Stimulated activated CD4-positive, alpha-beta T cell treated with anti-CD3 and anti-CD28 coated beads, Interleukin-15, amount 100 ng/mL, for 1 hour (primary cell): ENCODE measurements at places on chromosomes 1 and 21.

DNA sequence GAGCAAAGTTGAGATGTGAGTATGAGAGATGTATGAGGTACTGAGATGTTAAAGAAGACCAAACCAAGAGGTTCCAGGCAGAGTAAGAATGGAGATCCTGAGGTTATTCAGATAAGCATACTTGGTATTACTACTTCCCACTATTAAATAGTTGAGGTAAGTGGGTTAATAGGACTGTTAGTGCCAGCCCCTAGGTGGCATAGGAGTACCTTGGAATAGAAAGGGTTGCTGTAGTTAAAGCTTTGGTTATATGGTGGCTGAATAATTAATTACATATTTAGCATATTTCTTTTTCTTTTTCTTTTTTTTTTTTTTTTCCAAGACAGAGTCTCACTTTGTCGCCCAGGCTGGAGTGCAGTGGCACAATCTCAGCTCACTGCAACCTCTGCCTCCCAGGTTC lies 397.9 kb upstream of the TMPRSS15 start:
- DNase-seq: no peak

- DNase-seq: no peak
Measured at GRCh38 chr1:97314685-97315084, 593.1 kb downstream of the PTBP2 start.

GRCh38 chr1:77398152-77398551 lies 116.3 kb downstream of the AK5 start:
- no peak for DNase-seq

DNA sequence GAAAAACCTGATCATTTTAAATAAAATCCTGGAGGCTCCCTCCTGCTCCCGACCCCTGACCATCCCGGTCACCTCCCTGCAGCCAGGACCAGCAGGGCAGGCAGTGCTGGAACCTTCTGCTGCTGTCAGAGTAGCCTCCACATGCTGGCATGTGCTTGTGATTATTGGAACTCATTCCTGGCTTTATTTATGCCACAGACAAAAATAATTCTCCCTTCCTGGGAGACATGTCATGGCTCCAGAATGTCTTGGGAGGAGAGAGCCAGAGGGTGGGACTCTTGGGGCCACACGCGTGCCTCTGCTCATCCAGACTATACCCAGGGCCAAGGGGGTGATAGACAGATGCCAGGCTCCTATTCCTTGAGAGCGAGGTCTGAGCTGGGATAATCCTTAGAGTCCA lies 183.6 kb upstream of the RAB4A start:
- no peak for DNase-seq

- no peak for DNase-seq
Measured at GRCh38 chr1:230992100-230992774, 13.3 kb downstream of the ARV1 start.

DNA sequence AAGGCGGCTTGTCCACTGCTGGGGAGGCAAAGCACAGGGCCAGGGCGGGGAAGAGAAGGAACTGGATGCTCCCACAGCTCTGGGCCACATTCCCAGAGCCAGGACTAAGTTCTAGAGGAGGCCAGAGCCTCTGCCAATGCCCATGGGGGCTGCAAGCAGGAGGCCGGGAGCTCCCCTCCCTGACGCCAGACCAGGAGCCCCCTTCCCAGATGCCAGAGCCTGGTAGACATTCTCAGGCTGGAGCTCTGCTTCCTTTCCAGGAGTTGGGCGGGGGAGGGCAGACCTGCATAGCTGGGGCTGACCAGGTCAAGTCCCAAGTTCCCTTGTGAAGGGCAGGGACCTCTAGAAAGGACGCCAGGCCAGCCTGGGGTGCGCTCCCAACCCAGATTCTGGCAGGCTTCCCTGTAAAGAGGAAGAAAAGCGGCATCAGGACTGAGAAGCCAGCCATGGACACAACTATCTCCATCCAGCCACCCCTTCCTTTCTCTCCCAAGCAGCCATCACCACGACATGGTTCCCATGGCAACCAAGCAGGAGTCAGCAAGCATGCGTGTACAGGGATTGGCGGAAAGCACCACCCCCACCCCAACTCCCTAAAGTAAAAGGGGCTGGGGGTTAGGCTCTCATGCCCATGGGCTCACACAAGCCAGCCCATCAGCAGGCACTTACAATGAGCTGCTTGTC lies 13.4 kb downstream of the KIF21B start:
- no peak for DNase-seq

GRCh38 chr1:102529446-102529845 lies 532.7 kb upstream of the OLFM3 start:
- DNase-seq: no peak

GRCh38 chr1:18511874-18512150 lies 31.1 kb downstream of the KLHDC7A start:
- DNase-seq: no peak

GRCh38 chr21:42425591-42425990 lies 21.9 kb downstream of the UBASH3A start:
- no peak for DNase-seq

DNA sequence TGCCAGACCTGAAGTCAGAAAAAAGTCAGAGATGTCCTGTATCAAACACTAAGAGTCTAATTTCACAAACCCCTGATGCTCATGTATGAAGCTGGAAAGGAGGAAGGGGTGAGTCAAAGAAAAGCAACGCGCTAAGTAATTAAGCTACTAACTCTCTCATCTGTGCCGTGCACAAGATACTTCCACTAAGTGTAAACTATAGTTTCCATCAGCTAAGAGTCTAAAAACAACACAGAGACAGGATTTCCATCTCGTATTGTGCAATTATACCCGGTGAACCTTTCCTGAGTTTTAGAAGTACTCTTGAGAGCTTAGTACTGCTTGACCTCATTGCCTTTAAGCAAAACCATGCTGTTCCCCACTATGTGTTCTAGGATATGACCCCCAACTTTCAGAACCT lies 19.0 kb downstream of the DNALI1 start:
- no peak for DNase-seq

- DNase-seq: no peak
Measured at GRCh38 chr1:214009423-214010196, 21.8 kb downstream of the PROX1 start.

- DNase-seq: no peak
Measured at GRCh38 chr1:40662864-40663263, 2.6 kb downstream of the RIMS3 start.

DNA sequence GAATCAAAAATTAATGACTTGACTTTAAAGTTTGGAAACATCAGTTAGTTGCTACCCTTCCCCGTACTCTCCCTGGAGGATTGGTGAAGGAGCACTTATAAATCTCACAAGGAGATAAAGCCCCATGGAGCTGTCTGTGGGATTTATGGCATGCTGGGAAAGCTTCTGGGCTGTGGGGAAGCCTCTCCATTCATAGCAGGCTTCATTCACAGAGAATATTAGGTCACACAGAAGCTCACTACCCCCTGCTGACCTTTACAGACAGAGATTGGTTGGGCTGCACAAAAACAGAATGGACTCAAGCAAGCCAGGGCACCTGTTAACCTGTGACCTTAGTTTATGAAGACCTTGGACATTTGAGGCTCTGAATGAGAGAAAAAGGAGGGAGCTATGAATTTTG lies 32.1 kb downstream of the RGL1 start:
- DNase-seq: no peak

- DNase-seq: no peak
Measured at GRCh38 chr1:115289940-115290339, 48.1 kb downstream of the NGF start.
